Ovary (tissue), 10 donors: ENCODE measurements at places on chromosomes 2 and 18.

DNA sequence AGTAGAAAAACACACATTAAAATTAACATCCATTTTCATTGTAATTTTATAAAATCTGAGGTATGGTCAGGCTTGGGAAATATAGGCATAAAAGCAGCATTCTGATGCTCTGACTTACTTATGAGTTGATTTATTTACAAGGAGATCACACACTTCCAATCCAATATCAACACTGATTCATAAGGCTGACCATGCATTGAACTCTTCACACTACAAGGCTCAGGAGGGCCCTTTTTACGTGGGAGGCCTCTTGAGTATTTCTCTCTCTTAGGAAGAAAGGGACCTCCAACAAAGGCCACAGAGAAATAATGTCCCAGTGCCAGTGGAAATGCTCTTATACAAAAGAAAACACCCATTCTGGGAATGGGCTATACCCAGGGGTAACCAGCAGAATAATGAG, 222.8 kb downstream of the NAPG start:
- DNase-seq: no peak

DNA sequence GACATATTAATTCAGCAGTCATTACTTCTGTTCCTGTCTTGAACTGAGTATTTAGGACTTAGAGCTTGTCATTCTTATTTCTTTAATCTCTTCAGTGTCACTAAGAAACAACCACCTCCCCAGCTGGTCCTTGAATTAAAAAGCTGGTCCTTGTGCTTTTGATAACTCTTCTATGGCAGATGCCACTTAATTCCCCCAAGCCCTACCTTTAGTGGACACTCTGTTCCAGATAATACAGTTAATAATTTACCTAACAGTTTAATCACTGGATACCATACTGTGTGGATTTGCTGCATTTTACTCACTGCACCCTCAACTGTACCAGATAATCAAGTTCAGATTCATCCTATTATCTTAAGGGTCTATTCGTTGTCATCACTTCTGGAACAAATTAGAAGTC, 73.1 kb downstream of the SKA1 start:
- DNase-seq: no peak

DNA sequence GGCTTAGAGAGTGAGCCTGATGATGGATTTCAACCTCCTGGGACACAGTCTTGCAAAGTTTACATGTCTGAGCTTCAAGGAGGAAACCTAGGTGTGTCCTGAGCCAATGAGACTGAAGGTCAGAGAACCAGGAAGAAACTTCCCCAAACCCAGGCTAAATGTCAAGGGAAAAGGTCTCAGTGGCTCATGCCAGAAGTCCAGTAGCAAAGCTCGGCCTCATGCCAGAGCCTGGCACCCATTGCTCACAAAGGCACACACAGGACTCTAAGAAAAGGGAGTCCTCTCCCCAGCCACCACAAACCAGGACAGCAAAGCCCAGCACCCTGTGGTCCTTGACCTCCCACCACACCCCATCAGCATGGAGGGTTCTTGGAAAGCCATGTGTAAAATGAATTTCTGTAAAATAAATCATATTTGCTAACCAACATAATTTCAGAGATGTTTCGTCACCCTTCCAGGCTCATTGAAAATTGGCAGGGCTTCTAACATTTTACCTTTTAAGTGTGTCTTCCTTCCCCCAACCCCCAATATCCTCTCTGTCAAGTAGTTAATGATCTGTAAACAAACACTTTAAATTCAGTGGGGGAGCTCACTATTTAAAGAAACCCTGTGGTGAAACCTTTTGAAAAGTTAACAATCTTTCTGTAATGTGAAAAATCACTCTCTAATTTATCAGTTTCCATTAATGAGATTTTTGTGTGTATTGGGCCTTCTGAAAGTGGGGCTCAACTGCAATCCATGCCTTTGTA, 77.1 kb downstream of the BCL11A start:
- no peak for DNase-seq

DNA sequence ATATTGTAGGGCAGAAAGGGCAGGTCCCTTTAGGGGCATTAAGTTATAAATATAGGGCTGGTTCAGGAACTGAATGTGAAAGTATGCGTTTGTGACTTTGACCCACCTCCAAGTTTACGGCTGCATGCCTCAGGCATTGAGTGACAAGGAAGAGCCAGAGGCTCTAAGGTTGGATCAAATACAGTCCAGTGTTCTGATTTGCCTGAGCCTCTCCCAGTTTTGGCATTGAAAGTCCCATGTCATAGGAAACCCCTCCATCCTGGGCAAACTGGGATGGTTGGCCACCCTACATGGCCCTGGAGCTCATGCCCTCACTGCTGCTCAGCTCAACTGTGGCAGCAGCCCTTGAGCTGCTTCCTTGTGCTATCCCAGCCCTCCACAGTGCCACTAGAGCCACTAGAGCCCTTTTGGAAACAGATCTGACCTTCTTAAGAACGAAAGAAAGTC, 29.9 kb downstream of the HK2 start:
- peak; percentile 8 for DNase-seq

GRCh38 chr2:58734365-58734764, 493.2 kb upstream of the FANCL start:
- DNase-seq: no peak

GRCh38 chr18:38718365-38718901, 1152.8 kb upstream of the CELF4 start:
- DNase-seq: no peak

GRCh38 chr18:11372163-11372562, 222.8 kb upstream of the PIEZO2 start:
- no peak for DNase-seq

- DNase-seq: no peak
These were observed 110.9 kb downstream of the PTRHD1 start for GRCh38 chr2:24682304-24682703.

DNA sequence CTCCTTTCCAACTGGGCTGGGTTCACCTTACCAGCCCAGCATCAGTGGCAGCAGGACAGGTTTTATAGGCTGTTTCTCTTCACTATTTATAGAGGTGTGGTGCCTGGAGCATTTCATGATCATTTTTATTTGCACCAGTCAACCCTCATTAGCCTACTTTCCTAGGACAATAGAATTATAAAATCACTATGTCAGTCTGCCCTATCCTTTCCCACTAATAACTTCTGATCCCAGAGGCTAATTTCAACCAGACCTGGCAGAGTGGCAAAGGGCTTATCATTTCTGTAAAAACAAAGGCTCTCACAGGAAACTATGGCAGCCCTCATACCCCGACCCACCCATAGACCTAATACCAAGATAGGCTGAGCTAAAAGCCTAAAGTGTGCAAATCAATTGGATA, 243.5 kb upstream of the TMEFF2 start:
- DNase-seq: no peak

GRCh38 chr18:5393779-5394178, 98.3 kb upstream of the ZBTB14 start:
- no peak for DNase-seq

DNA sequence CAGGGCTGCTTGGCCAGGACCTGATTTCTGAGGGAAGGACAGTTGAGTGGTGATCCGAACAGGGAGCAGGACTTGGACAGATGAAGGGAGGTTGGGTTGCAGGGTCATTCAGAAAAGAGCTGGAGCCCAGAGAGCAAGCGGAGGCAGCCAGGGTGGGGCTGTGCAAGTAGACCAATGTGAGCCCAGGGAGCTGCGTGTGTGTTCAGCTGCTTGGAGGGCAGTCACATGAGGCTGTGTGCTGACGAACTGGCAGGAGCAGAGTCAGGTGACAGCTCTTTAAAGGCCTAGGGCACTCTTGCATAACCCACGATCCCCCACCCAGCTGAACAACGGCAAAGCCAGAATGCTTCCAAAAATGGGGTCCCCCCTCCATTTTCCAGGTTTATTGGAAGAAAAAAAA, 4.6 kb upstream of the MLPH start:
- peak; percentile 84 for DNase-seq

GRCh38 chr2:95060446-95061118, 35.1 kb downstream of the MAL start:
- no peak for DNase-seq

GRCh38 chr2:190763901-190764514, 115.1 kb downstream of the NAB1 start:
- no peak for DNase-seq
